Prostate gland (tissue), 2 donors: ENCODE measurements at places on chromosomes 11 and 22. TPM values are rescaled to one million over a fixed set of nuclear protein-coding genes. Genes with fewer than 3 reads are reported as not detected.

DNA sequence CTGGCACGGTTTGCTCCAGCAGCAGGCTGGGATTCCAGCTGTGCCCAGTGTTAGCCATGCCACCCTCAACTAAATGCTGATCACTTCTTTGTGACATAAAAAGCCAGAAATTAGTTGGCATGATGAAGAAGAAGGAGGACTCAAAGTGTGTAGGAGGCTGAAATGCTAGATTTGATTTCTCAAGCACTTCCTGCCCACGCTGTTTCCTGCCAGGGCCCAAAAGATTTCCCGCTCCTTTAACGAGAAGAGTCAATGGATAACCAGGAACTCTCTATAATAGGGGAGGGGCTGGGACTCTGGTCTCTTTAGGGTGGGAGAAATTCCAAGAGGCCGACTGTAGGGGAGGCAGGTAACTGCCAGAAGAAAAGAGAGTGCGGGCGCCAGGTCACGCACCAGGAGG is 26.4 kb downstream of the APOL3 start:
- no peak overlapping the region for H3K27ac ChIP-seq
- H3K27me3 ChIP-seq = no peaks in the 10 kb centered on the region
- no peak overlapping the region for H3K4me3 ChIP-seq
- no peaks in the 10 kb centered on the region for H3K4me1 ChIP-seq

DNA sequence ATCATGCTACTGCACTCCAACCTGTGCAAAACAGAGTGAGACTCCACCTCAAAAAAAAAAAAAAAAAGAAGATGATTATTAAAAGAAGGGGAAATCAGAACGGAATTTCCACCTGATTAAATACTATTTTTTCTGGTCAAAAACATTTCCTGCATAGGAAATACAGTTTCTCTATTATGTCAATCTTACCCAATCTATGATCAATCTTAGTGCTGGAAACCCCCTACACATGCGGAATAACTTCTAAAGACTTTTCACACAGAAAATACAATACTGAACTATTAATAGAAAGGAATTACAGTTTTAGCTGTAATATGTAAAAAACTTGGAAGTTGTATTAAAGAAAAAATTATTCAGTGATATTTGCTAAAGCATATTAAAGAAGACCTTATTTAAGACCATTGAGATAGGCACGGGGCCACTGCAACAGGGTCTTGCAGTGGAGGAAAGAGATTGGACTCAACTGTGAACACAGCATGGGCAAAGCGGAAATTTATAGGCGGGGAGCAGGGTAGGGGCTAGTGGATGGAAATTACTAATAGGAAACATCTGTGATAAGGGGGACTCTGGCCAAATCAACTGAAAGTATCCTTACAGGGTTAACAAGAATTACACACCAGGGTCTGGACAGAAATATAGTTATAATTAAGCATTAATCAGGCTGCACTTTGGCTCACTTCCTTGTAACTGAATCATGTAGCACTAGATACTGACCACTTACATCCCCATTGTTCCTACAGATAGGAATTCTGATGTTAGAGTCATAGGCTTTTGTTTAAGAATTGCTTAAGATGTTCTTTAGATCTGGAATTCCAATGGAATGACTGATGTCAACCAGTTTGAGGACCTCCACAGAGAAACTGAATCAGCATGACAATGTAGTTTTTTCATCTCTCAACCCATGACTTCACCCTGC is 411.5 kb upstream of the DDI1 start:
- DNase-seq = no peak
- H3K4me1 ChIP-seq = no peaks in the 10 kb centered on the region
- no peaks in the 10 kb centered on the region for H3K36me3 ChIP-seq
- no peak overlapping the region for H3K4me3 ChIP-seq
- H3K27me3 ChIP-seq = no peaks in the 10 kb centered on the region

- H3K36me3 ChIP-seq = no peaks in the 10 kb centered on the region
- H3K4me1 ChIP-seq = peaks cover 12% of the 10 kb centered on the region
- H3K27me3 ChIP-seq = no peaks in the 10 kb centered on the region
- H3K27ac ChIP-seq = peak within 1 kb of the TSS; percentile 97
- peak; percentile 82 for DNase-seq
These were observed at the start of gene EIF4ENIF1 for GRCh38 chr22:31489632-31490495. TSS of gene EIF4ENIF1 (minus strand) at chr22:31489842. CDS start at chr22:31488718, 1,124 bp downstream.

The MCAM gene
- 292 TPM for total RNA-seq

DNA sequence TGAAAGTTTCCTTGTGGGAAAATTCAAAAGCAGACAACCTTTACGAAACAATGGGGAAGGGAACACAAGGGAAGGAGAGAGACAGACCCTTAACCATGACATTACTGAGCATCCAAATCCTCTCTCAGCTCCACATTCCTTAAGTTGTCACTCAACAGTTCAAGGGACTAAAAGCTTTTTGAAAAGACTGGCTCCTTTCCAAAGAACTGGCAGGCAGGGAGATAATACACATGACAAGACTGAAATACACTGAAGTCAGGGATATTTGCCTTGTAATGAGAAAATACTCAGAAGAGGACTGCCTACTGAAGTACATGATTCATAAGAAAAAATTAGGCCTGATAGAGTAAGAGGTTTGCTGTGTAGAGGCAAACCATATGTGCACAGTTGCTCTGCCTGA is 69.1 kb downstream of the SMCO4 start:
- no peak overlapping the region for H3K4me3 ChIP-seq
- no peak overlapping the region for H3K27ac ChIP-seq
- no peaks in the 10 kb centered on the region for H3K27me3 ChIP-seq
- DNase-seq = no peak

GRCh38 chr11:121358760-121359159 is 66.2 kb downstream of the SC5D start:
- no peaks in the 10 kb centered on the region for H3K36me3 ChIP-seq
- no peak overlapping the region for H3K4me3 ChIP-seq
- DNase-seq = peak; percentile 12

- H3K27ac ChIP-seq = no peak overlapping the region
- DNase-seq = no peak
- no peaks in the 10 kb centered on the region for H3K4me1 ChIP-seq
- peaks cover 37% of the 10 kb centered on the region for H3K36me3 ChIP-seq
These were observed 23.2 kb downstream of the CAPN1 start for GRCh38 chr11:65204646-65205601.

The AIP gene
- 63.7 TPM for total RNA-seq

- no peak overlapping the region for H3K4me3 ChIP-seq
- DNase-seq = no peak
These were observed 26.4 kb upstream of the CD5 start for GRCh38 chr11:61075891-61076290.

The API5 gene
- total RNA-seq = 97.2 TPM

GRCh38 chr11:24502425-24502824 is 5.6 kb downstream of the LUZP2 start:
- no peaks in the 10 kb centered on the region for H3K36me3 ChIP-seq
- no peak overlapping the region for H3K27ac ChIP-seq
- no peaks in the 10 kb centered on the region for H3K4me1 ChIP-seq
- no peak for DNase-seq

GRCh38 chr11:72745511-72745910 is 6.7 kb downstream of the ARAP1 start:
- H3K27me3 ChIP-seq = no peaks in the 10 kb centered on the region
- no peak overlapping the region for H3K27ac ChIP-seq
- no peak for DNase-seq
- no peak overlapping the region for H3K4me3 ChIP-seq
- no peaks in the 10 kb centered on the region for H3K36me3 ChIP-seq

GRCh38 chr11:128246810-128247594 is 340.4 kb downstream of the ETS1 start:
- H3K4me3 ChIP-seq = no peak overlapping the region
- H3K36me3 ChIP-seq = no peaks in the 10 kb centered on the region
- H3K4me1 ChIP-seq = no peaks in the 10 kb centered on the region
- H3K27me3 ChIP-seq = no peaks in the 10 kb centered on the region
- no peak for DNase-seq

The OR51E2 gene
- 10.6 TPM for total RNA-seq

- no peak for DNase-seq
- H3K27me3 ChIP-seq = no peaks in the 10 kb centered on the region
- no peak overlapping the region for H3K4me3 ChIP-seq
- no peaks in the 10 kb centered on the region for H3K36me3 ChIP-seq
- no peaks in the 10 kb centered on the region for H3K4me1 ChIP-seq
These were observed 103.3 kb downstream of the MED15 start for GRCh38 chr22:20610757-20611156.

The ARHGAP20 gene
- total RNA-seq = 26.8 TPM

DNA sequence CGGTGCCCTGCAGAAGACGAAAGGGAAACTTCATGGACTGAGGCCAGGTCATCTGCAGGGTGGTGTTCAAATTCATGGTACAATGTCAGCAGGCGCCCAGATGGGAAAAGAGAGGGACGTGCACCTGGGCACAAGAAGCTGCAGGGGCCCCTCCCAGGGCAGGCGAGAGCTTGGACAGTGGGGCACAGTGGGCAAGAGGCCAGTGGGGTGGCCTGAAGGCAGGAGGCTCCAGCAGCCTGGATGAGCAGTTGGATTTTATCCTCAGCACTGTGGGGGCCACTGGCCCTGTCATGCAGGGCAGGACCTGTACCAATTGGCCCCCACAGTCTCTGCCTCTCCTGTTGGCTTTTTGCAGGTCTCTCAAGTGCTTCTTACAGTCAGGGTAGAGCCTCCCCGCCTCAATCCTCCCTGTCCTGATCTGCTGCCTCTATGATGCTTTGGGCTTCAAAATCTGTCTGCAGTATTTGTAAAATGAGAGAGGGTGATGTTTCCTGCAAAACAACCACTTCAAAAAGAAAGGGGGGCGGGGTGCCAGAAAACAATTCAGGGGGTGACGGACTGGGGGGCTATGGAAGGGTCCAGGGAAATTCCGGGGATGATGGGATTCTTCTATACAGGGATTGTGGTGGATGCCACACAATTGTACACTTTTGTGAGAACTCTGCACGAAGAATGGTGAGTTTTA is 1.7 kb upstream of the BID start:
- H3K27me3 ChIP-seq = no peaks in the 10 kb centered on the region
- no peak for DNase-seq
- no peaks in the 10 kb centered on the region for H3K4me1 ChIP-seq
- no peaks in the 10 kb centered on the region for H3K36me3 ChIP-seq
- H3K27ac ChIP-seq = no peak overlapping the region

The SLC5A12 gene
- total RNA-seq = not detected

The TMEM126A gene
- 13.6 TPM for total RNA-seq

DNA sequence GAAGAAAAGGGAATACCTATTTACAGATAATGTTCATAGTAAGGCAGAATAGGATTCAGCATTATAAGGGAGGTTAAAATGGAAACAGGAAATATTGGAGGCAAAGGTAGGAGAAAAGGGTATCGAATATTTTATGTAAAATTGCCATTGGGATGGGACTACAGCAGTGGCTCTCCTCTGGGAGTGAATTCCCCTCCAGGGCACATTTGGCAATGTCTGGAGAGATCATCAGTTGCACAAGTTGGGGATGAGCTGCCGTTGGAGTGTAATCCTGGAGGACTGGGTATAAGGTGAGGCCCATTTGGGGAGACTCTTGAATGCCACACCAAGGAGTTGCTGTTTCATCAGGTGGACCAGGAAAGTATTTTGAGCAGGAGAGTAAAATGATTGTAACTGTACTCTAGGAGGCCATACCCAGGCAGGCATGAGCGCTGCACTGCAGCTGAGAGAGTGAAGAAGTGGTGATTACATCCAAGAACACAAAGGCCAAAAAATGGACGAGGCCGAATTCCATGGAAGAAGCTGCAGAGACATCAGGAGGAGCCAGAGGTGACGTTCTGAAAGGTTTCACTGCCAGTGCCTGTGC is 8.7 kb upstream of the ACRV1 start:
- H3K27me3 ChIP-seq = no peaks in the 10 kb centered on the region
- no peaks in the 10 kb centered on the region for H3K36me3 ChIP-seq
- H3K4me1 ChIP-seq = no peaks in the 10 kb centered on the region

The LINC01488 gene
- not detected for total RNA-seq

The NUP50 gene
- total RNA-seq = 51.4 TPM

- H3K27ac ChIP-seq = no peak overlapping the region
- no peak for DNase-seq
- H3K4me1 ChIP-seq = no peaks in the 10 kb centered on the region
- no peak overlapping the region for H3K4me3 ChIP-seq
- H3K36me3 ChIP-seq = no peaks in the 10 kb centered on the region
- H3K27me3 ChIP-seq = no peaks in the 10 kb centered on the region
These were observed 110.0 kb downstream of the TIMP3 start for GRCh38 chr22:32911503-32911902.

- H3K36me3 ChIP-seq = no peaks in the 10 kb centered on the region
- peak overlapping the region; percentile 90 for H3K27ac ChIP-seq
- no peak for DNase-seq
- peaks cover 12% of the 10 kb centered on the region for H3K4me1 ChIP-seq
- peak overlapping the region; percentile 44 for H3K4me3 ChIP-seq
- H3K27me3 ChIP-seq = no peaks in the 10 kb centered on the region
These were observed 2.6 kb downstream of the EHF start for GRCh38 chr11:34623463-34623862.

DNA sequence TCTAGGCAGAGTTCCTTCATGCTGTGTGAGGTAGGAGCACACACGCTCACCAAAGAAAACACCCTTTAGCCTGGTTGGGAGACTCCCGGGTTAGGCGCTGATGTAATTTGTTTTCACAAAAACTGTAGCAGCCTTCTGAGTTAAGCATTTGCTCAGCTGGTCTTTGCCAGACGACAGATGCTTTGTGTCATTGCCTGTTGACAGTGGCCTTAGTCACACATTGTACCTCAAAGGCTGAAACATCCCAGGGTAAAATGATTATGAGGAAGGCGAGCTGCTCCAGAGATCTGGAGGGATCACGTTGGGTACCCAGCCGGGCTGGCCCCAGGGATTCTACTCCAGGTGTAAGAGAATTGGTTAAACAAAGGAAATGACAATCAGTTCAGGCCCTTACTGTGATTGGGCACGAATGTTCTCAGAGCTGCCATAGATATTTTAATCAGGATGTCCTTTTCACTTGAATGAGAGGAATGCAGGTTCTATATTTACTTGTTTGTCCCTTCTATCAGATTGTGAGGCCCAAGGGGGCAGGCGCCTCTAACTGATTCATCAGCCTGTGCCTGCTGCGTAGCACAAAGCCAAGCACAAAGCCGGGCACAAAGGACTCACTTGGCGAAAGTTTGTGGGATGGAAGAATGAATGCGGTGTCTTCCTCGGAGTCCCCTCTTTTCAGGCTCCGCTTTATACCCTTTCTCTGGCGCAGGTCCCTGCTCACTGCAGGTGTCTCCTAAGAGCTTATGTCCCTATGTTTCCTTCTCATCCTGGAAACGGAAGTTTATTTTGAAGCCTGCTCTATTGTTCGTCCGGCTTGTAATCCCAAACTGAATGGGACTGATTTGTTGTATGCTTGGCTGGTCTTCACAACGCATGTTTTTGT is 47.1 kb downstream of the ADM start:
- H3K27ac ChIP-seq = no peak overlapping the region
- no peaks in the 10 kb centered on the region for H3K4me1 ChIP-seq
- no peak overlapping the region for H3K4me3 ChIP-seq
